ENCODE measurements at places on chromosomes 3 and 15.

DNA sequence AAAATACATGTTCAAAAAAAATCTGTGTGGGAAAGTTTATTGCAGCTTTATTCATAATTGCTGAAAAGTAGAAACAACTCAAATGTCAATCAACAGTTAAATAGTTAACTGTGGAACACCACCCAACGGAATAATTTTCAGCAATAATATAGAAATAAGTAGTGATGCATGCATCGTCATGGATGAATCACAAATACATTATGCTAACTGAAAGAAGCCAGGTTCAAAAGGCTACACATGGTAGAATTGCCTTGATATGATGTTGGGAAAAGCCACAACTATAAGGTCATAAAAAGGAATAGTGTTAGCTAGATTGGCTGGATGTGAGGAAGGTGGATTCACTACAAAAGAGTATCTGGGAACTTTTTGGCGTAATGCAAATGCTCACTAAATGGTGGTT, 82.0 kb downstream of the GMNC start:
- DNase-seq: no peak

GRCh38 chr3:98746882-98747281, 16.3 kb upstream of the ST3GAL6 start:
- DNase-seq: no peak

GRCh38 chr3:23996095-23996524, 51.0 kb downstream of the NR1D2 start:
- DNase-seq: no peak

DNA sequence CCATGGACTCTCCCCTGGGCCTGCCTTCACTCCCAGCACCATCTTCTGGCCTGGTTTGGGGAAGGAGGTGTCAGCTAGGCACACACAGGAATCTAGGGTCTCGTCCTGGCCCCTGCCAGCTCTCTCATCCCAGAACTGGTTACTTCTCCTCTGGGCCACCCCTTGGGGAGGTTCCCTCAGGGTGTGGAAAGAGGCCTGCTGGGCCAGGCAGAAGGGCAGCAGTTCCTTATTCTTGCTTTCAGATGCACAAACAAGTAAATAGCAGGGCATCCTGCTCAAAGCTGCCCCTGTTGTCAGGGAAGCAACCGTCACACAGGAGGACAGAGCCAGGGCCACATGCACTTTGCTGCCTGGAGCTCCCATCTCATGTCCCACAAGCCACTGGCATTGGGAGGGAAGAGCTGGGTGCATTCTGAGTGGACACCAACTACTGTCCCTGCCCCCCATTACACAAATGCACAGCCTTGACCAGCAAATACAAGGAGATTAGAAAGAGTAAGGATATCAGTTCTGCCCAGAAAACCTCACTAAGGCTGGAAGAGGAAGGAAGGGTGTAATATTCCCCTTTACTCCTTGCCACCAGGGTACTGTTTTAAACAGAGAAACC, 108.8 kb upstream of the HACD2 start:
- no peak for DNase-seq

DNA sequence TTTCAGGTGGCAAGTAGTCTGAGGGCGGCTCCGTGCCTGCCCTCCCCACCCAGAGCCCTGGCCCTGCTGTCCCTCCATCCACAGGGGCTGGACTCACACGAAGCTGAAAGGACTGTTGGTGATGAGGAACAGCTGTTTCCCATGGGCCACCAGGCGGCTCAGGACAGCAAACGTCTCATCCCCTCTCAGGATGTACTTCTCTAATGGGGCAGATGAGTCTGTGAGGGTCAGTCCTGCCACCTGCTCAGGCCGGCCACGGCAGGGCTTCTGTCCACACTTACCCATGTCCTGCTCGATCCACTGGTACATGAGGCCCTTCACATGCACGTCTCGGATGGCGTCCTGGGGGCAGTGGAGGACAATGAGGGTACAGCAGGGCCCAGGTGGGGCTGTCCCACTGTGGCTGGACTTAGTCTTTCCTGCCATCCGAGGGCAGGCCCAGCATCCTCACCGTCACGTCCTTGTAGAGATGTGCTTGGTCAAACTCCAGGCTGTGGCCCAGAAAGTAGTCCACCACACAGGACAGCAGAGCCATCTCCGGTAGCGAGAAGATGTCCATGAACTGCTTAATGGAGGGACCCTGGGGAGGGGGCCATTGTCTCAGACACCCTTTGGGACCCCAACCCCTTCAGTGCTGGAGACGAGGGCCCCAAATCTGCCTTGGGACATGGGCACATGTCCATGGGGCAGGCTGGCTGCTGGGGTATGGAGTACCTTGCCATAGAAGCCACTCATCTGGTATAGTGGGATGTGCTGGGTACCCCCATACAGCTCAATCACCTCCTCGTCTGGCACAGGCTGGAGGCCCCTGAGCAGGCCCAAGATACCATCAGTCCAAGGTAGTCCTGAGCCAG, 5.7 kb downstream of the NT5DC2 start:
- DNase-seq: peak; percentile 0

DNA sequence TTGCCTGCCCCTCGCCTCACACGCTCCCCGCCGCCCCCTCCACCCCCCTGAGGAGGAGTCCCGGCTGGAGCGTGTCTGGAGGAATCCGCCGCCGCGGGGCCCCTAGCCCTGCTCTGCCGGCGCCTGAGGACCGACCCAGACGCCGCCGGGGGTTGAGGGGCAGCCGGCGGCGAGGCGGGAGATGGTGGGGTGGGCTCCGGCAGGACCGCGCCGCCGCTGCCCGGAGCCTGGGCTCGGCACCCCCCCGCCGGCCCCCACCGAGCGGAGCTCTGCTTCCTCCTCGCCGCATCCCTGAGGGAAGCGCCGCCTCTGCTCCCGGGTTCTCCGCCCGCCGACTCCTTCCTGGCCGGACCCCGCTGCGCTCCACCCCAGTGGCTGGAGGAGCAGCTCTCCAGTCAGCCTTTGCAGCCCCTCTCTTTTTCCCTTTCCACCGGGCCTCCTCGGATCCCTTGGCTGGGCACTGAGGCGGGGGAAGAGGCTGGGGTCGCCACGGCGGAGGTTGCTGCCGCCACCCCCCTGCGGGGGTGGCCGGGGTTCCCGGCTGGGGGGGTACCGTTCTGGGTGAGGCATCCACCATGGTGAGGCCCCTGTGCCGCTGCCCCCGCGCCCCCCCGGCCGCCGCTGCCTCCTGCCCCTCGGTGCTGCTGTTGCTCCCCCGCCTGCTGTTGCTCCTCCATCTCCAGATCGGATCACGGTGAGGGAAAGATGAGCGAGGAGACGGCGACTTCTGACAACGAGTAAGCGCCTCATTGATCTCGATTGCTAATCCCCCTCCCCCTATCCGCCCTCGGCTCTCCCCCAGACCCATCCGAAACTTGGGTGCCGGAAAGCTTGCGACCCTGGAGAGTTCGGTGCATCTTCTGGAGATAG, at the start of gene SPRED1:
Gene SPRED1 (plus strand): TSS at position 356 of the 870 bp plus-strand sequence. CDS start 350 bp downstream, at position 706.
- peak; percentile 27 for DNase-seq

GRCh38 chr3:191111722-191112121, 87.3 kb upstream of the OSTN start:
- no peak for DNase-seq

DNA sequence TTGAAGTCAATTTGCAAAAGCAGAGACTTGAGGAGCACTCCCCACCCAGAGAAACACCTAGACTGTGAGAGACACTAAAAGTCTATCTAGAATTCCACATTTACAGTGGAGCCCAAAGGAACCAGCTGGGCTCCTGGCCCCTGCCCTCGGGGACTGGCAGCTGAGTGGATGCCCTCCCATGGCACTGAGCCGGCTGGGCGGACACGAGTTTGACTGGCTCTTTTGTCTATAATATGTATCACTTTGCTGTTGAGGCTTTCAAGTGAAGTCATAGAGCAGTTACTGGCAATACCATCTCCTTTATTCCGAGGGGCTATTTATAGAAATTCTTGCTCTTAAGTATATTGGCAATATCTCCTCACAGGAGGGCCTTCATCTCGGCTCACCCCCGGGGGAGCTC, 65.8 kb upstream of the TNFAIP8L3 start:
- DNase-seq: no peak

GRCh38 chr3:170233530-170233929, 11.3 kb downstream of the PRKCI start:
- DNase-seq: no peak

GRCh38 chr15:70547846-70548487, 215.4 kb downstream of the UACA start:
- no peak for DNase-seq

- DNase-seq: peak; percentile 49
These were observed 602 bp upstream of the BAHD1 start for GRCh38 chr15:40439960-40440742.

GRCh38 chr3:100609305-100609704, at the start of gene ADGRG7:
TSS of gene ADGRG7 (plus strand) at chr3:100609601. CDS start at chr3:100609857, 256 bp downstream.
- no peak for DNase-seq

GRCh38 chr3:122621112-122621511, 43.7 kb downstream of the PARP15 start:
- DNase-seq: no peak

GRCh38 chr3:102195198-102195948, 239.4 kb upstream of the ZPLD1 start:
- no peak for DNase-seq

DNA sequence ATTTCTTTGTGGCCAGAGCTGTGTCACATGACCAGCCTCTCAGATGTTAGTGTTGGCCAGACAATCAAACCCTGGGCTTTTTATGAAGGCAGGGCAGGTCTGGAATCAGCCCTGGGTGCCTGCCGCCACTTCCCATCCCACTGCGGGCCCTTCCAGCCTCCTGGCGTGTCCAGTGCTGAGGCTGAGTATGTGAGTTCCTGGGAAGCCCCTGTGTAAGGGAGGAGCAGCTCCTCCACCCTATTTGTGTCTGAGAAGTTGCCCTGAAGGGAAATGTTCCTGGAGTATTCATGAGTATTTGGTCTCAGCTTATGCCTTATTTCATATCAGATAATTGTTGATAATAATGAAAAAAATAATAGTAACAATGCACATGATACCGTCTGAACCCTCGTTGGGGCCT, 190.1 kb downstream of the NSMCE3 start:
- no peak for DNase-seq

GRCh38 chr3:157408499-157409149, 28.0 kb upstream of the PTX3 start:
- no peak for DNase-seq

- no peak for DNase-seq
These were observed 8.0 kb downstream of the TBC1D2B start for GRCh38 chr15:78069462-78070029.

DNA sequence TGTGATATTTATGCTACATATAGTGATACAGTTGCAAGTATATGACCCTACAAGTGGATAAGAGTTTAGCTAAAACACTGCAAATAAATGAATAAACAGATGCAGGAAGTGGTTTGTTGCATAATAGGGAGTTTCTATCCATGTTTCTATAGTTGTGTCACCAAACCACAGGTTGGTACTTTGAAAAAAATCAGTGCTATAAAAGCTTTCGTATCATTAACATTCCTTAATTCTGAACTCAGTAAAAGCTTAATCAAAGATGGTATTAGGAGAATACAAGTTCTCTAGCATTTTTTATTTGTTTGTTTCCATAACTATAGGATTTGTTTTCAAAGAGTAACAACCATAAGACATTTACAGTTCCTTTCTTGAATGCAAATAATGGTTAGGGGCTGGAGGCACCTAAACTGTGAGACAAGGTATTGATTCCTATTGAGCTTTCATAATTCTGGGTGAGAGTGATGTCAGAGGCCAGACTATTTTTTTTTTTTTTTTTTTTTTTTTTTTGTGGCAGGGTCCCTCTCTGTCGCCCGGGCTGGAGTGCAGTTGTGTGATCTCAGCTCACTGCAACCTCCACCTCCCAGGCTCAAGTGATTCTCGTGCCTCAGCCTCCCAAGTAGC, 29.6 kb downstream of the CPOX start:
- no peak for DNase-seq

DNA sequence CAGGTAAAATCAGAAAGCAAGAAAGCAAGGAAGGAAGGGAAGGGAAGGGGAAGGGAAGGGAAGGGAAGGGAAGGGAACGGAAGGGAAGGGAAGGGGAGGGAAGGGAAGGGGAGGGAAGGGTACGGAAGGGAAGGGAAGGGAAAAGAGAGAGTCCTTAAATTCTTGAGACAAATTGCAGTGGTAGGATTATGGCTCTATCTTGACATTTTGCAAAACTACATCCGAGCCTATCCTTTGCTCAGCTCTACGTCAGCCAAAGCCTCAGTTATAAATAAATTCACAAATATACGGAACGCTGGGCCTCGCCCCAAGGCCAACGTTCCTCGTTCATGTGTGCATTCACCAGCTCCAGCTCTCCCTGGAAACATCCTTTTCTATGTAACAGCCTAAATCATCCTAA, 25.5 kb upstream of the HES1 start:
- no peak for DNase-seq

DNA sequence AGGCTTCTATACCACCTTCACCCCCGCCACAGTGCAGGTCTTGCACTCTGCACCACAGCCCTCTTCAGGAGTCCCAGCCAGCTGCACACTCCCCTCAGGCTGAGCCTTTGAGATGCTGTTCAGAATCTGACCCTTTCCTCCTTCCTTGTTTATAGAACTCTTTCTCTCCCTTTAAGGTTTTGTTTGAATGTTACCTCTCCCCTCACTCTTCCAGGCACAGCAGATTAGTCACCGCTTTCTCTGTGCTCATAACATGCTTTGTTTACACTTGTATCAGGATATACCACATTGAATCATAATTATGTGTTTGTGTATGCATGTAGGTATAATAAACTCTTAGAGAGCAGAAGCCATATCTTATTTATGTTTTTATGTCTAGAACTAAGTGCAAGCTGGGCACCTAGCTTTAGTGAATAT, 168.4 kb upstream of the BCL6 start:
- no peak for DNase-seq

- DNase-seq: no peak
These were observed 88.1 kb downstream of the MDFIC2 start for GRCh38 chr3:70224337-70224736.

DNA sequence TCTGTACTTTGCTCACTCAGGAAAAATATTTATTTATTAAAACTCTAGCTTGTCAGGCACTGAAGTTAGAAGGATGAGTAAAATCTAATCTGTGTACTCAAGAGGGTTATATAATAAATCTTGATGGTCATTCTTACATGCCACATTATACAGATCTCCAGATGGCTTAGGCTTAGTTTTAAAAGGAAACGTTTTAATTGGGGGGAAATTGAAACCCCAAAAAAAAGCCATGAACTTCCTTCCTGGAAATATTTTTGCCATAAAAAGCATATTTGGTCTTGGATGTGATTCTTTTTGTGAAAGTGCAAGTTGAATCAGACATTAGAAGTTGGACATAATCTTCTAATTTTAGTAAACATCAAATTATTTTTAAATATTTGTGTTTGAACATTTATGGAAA, 6.0 kb downstream of the SENP8 start:
- no peak for DNase-seq

GRCh38 chr15:25694823-25695312, 168.3 kb downstream of the ATP10A start:
- DNase-seq: no peak

DNA sequence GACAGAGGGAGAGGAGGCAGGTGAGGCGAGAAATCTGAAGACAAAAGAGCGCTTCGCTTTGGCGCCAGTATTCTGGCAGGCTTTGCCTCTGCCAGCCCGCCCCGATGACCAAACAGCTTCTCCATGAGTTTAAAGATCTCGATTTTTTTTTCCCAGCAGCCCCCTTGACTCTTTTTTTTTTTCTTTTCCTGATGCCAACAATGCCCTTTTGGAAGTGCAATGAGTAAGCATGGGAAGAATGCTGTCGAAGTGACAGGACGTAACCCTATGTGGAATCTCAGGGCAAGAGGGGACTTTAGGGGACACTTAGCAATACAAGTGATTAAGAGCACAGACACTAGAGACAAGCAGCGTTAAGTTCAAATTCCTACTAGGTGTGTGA, 211.7 kb downstream of the FGF12 start:
- DNase-seq: no peak

- DNase-seq: peak; percentile 39
These were observed 337.2 kb downstream of the ZBTB20 start for GRCh38 chr3:114809668-114810413.

All from HuH-7 (cell line).